ENCODE measurements at places on chromosomes 5 and 9.
A peak's percentile ranks its signal among the peaks of the same experiment; 100 is the strongest.

DNA sequence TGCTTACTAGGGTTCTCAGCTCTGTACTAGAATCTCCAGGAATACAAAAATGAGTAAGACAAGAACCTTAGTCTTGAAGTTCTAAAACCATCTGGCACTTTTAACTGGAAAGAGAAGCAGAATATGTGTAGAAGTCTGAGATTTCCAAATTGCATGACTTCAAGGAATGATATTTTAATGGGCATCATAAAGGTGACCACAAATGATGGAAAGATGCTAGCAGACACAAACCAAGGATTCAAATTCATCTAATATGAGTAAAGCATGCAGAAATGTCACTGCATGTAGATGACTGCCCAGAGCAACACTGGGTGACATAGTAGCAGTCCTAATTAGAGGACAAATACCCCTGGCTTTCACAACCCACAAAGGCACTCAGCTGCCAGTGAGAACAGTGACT is 117.2 kb downstream of the RPS23 start:
- DNase-seq: no peak

GRCh38 chr5:121897341-121897740 is 45.7 kb downstream of the FTMT start:
- no peak for DNase-seq

DNA sequence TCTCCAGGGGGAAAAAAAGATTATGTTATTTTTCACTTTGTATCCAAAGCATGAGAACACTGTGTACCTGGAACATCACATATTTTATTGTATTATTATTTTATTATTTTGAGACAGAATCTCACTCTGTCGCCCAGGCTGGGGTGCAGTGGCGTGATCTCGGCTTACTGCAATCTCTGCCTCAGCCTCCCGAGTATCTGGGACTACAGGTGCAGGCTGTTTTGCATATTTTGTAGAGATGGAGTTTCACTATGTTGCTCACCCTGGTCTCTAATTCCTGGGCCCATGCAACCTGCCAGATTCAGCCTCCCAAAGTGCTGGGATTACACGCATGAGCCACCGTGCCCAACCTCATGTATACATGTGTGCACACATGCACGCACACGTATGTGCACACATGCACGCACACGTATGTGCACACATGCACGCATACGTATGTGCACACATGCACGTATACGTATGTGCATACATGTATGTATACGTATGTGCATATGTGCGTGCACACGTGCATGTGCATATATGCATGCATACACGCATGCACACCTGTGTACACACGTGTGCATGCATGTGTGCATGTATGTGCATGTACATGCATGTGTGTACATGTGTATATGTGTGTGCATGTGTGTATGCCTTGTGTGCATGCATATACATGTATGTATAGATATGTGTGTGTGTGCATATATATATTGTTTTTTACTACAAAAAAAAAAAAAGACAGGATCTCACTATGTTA is 9.5 kb upstream of the UGCG start:
- DNase-seq: no peak

- DNase-seq: no peak
These were observed 160.6 kb downstream of the ZDHHC21 start for GRCh38 chr9:14532456-14533115.

GRCh38 chr9:35000535-35001284 is 11.2 kb downstream of the DNAJB5 start:
- DNase-seq: no peak

GRCh38 chr5:100890461-100891008 is 12.5 kb downstream of the ST8SIA4 start:
- DNase-seq: no peak

DNA sequence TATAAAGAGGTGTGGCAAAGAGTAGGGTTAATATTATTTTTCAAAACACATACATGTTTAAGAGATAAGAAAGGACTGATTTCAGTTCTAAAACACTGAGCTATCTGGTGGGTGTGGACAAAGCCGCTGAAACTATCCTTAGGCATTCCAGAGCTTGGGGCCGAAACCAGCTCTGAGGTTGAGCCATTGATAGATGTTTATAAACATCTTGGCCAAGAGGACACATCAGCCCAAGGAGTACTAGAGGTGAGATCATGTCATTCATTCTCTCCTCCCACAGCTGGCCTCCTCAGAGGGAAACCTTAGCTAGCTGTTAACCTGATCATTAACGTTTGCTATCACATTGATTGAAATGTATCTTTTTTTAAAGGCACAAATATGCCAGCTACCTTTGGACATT is 89.9 kb downstream of the NLN start:
- no peak for DNase-seq

DNA sequence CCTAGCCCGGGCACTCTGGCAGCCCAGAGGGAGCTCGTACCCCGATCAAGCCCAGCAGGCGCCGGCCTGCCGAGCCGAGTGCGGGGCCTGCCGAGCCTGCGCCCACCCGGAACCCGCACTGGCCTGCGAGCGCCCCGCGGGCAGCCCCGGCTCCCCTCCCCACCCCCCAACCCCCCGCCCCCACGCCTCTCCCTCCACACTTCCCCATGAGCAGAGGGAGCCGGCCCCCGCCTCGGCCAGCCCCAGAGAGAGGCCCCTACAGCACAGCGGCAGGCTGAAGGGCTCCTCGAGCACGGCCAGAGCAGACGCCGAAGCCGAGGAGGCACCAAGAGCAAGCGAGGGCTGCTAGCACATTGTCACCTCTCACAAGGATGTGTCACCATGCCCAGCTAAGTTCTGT is 36.2 kb upstream of the CCDC180 start:
- no peak for DNase-seq

DNA sequence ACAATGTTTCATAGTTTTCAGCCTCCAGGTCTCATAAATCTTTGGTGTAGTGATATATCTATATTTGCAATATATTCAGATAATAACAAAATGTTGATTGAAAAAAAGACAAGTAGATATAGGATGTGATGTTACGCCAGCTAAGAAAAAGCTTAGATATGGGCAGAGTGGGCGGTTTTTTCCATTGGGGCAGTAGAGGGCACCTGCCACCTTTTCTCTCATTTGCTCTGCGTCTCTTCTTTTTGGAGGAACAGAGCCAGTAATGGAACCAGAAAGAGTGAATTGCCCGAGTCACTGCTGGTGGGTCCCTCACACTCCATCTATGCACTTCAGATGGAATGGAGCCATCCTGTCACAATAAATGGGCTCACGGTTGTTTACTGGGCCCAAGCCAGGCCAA is 62.1 kb upstream of the FANCC start:
- DNase-seq: no peak

GRCh38 chr5:156541582-156541981 is 214.6 kb downstream of the SGCD start:
- DNase-seq: no peak

DNA sequence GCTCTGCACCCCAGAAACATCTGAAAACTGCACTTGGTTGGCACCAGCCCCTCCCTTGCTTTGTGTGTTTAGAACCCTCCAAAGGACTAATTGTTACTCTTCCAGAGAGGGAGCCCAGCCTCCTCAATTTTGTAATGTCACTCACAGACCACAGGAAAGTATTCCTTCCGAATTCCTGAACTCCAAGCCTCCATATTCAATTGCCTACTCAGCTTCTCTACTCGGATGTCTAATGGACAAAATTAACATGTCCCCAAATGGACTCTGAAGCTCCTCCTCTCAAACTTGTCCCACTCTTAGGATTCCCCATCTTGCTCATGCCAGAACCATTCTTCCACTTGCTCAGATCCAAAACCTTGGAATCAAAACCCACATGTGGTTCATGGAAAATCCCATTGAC is 3.9 kb upstream of the TMEM171 start:
- no peak for DNase-seq

- no peak for DNase-seq
These were observed 16.6 kb upstream of the TSC1 start for GRCh38 chr9:132961002-132961401.

- peak; percentile 54 for DNase-seq
These were observed 30.3 kb downstream of the FGF1 start for GRCh38 chr5:142655339-142656267.

- DNase-seq: no peak
These were observed 27.5 kb downstream of the CEL start for GRCh38 chr9:133089271-133089671.

All from NT2/D1 (cell line).